ENCODE measurements at places on chromosomes 3 and 15. TPM values are rescaled to one million over a fixed set of nuclear protein-coding genes. Genes with fewer than 3 reads are reported as not detected.

Gene NR2E3
- total RNA-seq, result 0.16 TPM

Gene SLC35G2
- total RNA-seq, result 28.5 TPM

Gene APBA2
- 17.1 TPM for total RNA-seq

Gene CHRFAM7A
- total RNA-seq, result 7.5 TPM

Gene STAB1
- total RNA-seq, result 0.05 TPM

Gene FSTL1
- 71.1 TPM for total RNA-seq

Gene LRRC34
- not detected for total RNA-seq

Gene DLEC1
- 0.05 TPM for total RNA-seq

Gene EXOSC7
- total RNA-seq, result 49.6 TPM

Gene C2CD4A
- 0.05 TPM for total RNA-seq

Gene ITIH4
- total RNA-seq, result 0.71 TPM

Gene TICRR
- total RNA-seq, result 13.6 TPM

Gene UNC13C
- not detected for total RNA-seq

Gene HRG
- total RNA-seq, result not detected

Gene HESX1
- total RNA-seq, result 0.33 TPM

Gene ROBO2
- not detected for total RNA-seq

Gene TBC1D23
- total RNA-seq, result 14.3 TPM

Gene PP2D1
- not detected for total RNA-seq

Gene AMT
- 0.30 TPM for total RNA-seq

Gene OR5K2
- total RNA-seq, result not detected

Gene RASGRF1
- total RNA-seq, result 0.43 TPM

Gene IL16
- 0.25 TPM for total RNA-seq

Gene CHRM5
- total RNA-seq, result 0.02 TPM

Gene GOLGA8G
- not detected for total RNA-seq

Gene FOXL2NB
- total RNA-seq, result 0.89 TPM

Gene STRIT1
- not detected for total RNA-seq

Gene ELL3
- 2.2 TPM for total RNA-seq

Gene CPN2
- not detected for total RNA-seq

Gene ANKUB1
- total RNA-seq, result 0.06 TPM

Gene CHRNA7
- total RNA-seq, result 4.2 TPM

Gene CLDN18
- total RNA-seq, result not detected

Gene ZMYND10
- 0.93 TPM for total RNA-seq

Gene ZNF385D
- 0.05 TPM for total RNA-seq

Gene GOLGA8K
- 0.89 TPM for total RNA-seq

Gene GADL1
- total RNA-seq, result not detected

Gene XCR1
- not detected for total RNA-seq

Gene OR5H6
- not detected for total RNA-seq

Gene CFAP20DC
- 2.3 TPM for total RNA-seq

Gene BHLHE40
- total RNA-seq, result 81.0 TPM

Gene CLEC3B
- not detected for total RNA-seq

Gene ADCY5
- total RNA-seq, result 0.44 TPM

Gene SLC4A7
- total RNA-seq, result 26.2 TPM

Gene CYP8B1
- not detected for total RNA-seq

Gene DNAJB11
- 54.3 TPM for total RNA-seq

Gene INTS14
- 44.0 TPM for total RNA-seq
